ENCODE measurements at places on chromosomes 5 and 9.

DNA sequence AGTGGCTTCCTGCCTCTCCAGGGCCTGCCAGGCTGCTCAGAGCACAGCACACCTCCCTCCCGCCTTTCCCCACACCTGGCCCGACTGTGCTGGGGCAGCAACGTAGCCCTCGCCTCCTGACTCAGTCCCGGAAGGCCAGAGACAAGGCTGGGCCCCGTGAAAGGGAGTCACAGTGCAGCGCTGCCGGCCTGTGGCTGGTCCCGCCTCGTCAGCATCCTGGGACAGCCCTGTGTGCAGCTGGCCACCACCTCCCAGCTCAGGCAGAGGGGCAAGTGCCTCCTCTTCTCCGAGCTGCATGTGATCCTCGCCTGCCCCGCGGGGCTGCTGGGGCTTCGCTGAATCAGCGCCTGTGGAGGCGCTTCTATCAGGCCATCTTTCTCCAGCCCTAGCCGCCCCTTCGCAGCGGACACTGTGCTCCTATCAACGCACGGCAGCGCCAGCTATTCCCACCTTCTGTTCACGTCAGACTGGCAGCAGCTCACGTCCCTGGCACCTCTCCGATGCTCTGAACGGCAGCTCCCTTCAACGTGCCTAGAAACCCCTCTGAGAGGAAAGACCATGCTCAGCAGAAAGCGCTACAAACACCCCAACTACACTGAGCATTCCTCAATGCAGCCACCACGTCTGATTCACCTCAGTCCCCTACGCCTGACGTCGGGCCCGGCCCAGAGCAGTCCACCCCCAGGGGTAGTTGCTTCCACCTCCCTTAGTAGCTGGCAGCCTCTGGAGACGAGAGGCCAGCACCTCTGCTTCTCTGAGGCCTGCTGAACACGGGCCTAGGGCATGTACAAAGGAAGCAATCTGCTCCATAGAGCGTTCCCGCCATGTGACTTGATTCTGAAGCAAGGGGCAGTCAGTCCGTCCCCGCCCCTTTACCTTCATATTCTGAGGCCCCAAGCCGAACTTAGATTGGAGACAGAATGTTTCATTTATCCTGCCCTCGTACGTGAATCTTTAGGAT lies 78.8 kb downstream of the GPR21 start:
- no peak for DNase-seq

GRCh38 chr9:88307136-88307535 lies 81.1 kb upstream of the SPIN1 start:
- no peak for DNase-seq

- DNase-seq: no peak
Observed at GRCh38 chr9:127897193-127897692, 2.2 kb downstream of the ST6GALNAC6 start.

GRCh38 chr9:124808246-124808956 lies 31.5 kb downstream of the OLFML2A start:
- no peak for DNase-seq

DNA sequence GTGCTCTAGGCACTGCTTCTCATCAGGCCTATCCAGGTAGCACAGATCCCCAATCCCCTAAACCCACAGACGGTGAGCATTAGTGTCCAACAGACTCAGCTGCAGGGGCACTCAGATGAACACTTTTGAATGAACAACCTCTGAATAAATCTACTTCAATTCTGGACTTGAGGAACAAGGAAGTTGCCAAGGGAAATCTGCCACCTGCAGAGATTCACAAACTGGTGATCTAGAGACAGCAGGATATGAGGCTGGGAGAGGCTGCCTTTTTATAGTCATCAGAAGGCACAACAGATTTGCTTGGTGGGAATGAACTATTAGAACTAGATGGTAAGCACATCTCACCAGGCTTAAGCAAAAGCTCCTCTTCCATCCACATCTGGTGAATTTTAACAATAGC lies 7.0 kb upstream of the HK3 start:
- DNase-seq: no peak

DNA sequence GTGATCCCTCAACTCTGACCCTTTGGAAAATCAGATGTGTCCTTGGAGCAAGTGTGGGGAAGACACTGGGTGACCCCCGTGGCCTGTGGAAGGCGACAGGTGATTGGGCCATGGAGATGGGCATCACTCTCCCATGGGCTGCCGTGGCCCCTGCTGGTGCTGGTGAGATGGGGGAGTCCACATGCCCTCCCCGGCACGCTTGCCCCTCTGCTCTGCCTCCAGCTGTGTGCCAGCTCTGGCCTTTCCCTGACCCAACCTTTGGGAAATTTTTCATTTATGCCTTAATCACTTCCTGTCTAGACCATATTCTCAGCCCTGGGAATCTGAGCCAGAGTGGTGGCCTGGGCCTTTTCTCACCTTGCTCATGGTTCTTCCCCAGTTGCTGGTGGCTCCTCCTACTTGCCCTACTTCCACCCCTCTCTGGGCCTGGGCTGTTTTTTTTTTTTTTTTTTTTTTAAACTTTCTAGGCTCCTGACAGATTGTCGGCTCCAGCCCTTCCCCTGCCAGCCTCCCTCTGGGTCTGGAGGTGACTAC lies 56.6 kb downstream of the RGS3 start:
- no peak for DNase-seq

- no peak for DNase-seq
Observed at GRCh38 chr9:136409557-136410455, 608 bp downstream of the ENTR1 start.

GRCh38 chr5:171444582-171444981 lies 25.1 kb downstream of the FGF18 start:
- DNase-seq: no peak

DNA sequence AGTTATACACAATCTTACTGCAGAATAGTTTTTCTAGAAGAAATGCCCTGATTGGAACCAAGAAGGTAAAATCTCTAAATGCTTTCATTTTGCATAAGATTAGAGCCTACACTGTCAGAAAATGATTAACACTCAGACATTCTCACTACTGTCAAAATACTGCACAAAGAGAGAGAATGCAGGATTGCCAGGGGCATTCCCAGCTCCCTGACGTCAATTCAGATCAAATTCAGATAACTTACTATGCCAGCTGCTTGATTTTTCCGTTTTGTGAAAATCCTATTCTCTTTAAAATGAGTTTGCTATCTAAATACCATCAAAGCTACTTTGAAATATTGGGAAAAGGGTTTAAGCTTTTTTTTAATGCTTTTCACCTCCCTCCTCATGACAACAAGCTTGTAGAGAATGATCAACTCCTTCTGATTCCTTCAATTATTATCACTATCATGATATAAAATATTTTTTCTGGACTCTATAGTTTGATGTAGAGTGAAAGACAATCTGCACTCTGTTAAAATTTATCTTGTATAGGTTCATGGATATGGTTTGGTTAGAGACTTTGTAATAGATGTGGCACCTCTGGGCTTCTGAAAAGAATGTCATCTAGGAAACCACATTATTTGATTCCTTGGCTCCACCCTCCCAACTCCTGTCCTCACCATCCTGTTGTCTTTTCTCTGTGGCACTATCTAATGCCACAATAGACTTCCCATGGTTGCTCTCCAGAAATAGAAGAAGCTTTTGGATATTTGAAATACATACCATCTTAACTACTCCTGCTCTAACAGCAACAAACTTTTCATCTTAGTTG lies 407.7 kb downstream of the PDE4D start:
- DNase-seq: no peak

- no peak for DNase-seq
Observed at GRCh38 chr5:68250661-68251298, 35.2 kb downstream of the PIK3R1 start.

DNA sequence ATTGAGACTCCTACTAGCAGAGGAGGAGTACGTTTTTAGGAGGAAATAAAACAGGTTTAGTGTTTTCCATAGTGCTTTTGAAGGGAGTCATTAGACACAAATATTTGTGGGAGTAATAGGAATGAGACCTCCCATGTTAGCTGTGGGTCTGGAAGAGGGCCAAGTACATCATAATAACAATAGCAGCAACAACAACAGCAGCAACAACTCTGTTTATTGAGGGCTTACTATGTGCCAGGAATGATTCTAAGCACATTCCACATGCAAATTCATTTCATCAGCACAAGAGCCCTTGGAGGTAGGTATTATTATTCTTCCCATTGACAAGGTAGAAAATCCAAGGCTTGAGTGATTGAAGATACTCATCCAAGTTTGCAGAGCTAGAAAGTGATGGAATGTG lies 384.2 kb upstream of the RPS23 start:
- no peak for DNase-seq

DNA sequence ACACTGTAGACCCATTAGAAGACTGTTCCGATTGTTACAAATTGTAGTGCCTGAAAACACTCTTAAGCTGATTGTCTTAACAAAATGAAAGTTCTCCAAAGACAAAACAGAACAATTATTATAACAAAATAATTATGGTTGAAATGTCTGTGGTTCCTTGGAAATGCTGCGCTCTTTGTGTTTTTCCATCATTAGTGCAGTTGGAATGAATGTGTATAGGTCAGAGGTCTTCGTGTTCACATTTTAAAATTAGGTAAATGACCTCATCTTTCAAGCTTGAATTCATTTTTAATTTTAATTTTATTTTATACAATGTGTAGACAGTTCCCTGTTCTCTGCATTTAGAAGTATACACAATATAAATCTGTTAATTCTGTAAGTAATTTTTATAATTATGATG lies 56.7 kb upstream of the NXNL2 start:
- no peak for DNase-seq

- DNase-seq: no peak
Observed at GRCh38 chr9:35646153-35646532, 4.6 kb downstream of the SIT1 start.

DNA sequence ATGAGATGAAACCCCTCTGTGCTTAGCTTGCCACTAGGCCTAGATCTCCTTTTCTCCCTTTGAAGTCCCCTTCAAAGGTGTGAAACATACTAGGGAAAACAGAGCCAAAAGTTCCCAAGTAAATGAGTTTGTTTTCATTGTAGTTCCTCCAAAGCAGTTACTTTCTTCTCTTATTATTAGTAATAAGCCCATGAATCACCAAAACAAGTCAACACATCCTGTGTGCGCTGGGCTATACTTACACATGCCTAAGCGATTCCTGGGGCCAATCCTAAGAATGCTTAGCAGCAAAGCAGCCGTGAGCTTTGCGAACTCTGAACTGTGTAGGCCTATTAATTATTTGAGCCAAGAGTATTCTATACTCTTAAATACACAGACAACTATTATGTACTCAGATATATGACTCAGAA lies 7.6 kb downstream of the ENC1 start:
- DNase-seq: no peak

DNA sequence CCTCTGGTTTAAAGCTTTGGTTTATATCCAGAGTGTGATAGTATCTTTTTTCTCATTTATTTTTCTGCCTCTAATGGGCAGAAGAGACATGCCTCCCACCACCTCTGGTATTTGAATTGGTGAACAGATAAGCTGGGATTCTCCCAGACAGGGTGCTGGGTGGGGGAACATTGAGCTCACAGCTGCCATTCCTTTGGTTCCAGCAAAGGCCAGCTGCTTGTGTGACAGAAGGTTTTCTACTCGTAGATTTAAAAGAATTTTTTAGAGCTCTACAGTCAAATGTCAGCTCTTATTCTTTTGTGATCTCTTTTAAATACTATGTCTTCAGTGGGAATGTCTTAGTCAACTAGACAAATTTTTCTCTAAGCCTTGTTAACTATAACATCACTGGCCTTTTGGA lies 54.7 kb upstream of the ADAMTS16 start:
- no peak for DNase-seq

- DNase-seq: no peak
Observed at GRCh38 chr5:171578049-171578828, 158.8 kb downstream of the FGF18 start.

- DNase-seq: no peak
Observed at GRCh38 chr5:78360674-78360923, 182 bp downstream of the SCAMP1 start.

DNA sequence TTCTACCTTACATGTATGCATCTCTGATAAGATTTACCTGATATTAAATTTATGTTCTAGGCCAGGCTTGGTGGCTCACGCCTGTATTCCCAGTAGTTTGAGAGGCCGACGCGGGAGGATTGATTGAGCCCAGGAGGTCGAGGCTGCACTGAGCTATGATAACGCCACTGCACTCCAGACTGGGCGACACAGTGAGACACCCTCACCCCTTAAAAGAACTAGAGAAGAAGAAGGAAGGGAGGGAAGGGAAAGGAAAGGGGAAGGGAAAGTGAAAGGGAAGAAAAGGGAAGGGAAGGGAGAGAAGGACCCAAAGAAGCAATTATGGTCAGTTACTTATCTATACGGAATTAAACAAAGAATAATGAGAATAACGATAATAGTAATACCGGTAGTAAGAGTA lies 1.2 kb upstream of the RFK start:
- DNase-seq: no peak

DNA sequence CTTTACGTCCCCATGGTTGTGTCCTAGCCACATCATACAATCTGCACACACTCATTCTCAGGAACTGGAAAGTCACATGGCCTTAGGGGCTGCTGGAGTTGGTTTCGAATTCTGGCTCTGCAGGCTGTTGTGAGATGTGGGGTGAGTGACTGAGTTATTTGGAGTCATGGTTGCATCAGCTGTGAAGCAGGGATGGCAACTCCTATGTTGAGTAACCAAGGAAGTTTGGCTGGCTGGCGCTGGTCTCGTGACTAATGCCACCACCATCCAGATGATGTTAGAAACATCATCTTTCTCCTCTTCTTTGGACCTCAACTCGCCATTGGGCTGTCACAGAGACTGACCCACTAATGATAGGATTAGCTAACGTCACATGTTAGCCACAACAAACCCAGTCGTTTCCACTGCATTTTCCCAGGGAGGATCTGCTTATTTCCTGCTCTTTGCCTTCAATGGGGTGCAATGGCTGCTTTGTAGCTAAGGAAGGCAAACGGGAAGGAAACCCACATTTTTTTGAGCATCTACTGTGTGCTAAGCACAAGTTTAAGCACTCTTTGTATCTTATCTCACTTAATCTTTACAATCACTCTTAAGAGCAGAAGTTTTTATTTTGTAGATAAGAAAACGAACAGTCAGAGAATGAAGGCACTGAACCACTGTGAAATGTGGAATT lies 78.1 kb upstream of the UBTD2 start:
- DNase-seq: no peak

GRCh38 chr5:956941-957747 lies 51.5 kb upstream of the NKD2 start:
- no peak for DNase-seq

DNA sequence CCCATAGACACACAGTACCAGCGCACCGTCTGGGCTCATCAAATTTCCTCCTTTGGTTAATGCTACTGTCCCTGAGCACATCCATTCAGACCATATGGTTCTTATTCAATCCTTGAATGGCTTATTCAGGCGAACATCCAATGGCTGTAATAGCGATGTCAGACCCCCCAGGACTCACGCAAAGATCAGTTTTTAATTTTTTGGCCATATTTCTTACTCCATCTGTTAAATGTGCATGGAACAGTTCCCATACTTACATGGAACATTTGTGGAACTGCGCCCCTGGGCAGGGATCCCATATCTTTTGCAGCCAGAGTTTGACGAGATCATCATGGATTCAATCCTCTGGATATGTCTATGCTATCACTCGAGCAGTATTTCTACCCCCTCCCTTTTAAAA lies 213.2 kb downstream of the ADAMTS6 start:
- DNase-seq: no peak
